Dorsolateral prefrontal cortex (tissue), 122 donors: ENCODE measurements at places on chromosomes 4 and X.

DNA sequence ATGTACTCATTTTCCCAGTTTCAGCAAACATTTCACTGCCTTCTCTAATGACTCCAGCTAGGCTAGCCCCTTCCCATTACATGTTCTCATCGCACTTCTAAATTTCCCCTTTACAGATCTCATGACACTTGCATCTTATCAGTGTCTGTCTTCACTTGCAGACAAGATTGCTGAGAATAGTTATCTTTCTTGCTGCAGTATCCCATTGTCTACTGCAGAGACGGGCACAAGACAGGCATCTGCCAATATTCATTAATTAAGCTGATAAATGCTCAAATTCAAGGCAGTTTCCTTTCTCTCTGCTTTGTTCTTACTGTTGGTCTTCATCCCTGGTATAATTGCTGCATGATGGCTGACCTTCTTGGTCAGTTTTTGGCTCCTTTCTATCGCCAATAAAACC, 175.9 kb downstream of the ANTXR2 start:
- no peak for DNase-seq

GRCh38 chrX:77640702-77641101, 145.3 kb downstream of the ATRX start:
- DNase-seq, result no peak

DNA sequence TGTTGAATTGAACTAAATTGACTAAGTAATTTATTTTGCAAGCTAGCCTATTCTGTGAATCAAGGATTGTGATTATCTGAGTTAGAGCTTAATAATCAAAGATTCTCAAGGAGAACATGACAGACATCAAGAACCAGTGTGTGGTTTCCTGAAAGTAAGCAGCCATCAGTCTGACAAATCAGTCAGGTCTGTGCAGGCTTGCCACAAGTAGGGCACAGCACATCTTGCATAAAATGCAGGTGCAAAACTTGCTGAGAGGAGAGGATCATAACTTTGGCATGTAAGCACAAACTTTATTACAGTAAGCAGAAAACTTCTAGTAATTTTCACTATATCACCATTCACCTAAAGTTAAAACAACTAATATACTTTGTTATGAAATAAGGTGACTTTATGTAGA, 22.5 kb downstream of the FAM241A start:
- no peak for DNase-seq

DNA sequence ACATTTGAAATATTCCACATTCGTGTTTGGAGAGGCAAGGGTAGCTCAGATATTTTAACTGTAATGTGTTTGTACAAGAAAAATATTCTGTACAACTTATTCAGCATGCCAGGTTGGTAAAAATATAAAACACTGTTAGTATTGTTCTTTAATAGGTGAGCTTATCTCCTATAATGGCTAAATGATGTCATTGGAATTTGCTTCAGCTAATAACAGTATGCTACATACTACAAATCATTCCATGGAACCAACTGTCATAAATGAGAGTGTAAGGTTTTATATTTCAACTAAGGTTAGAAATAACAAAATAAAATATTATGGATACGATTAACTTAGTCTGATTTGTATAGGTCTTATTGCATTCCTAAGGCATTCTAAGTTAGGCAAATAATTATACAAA, 206.6 kb downstream of the ADGRL3 start:
- DNase-seq, result no peak

- DNase-seq, result no peak
These were observed 52.8 kb upstream of the CLDN24 start for GRCh38 chr4:183374950-183375555.

- DNase-seq, result no peak
These were observed 67.9 kb downstream of the PKD2 start for GRCh38 chr4:88075336-88075735.

GRCh38 chrX:16797358-16797757, 11.1 kb downstream of the TXLNG start:
- no peak for DNase-seq

DNA sequence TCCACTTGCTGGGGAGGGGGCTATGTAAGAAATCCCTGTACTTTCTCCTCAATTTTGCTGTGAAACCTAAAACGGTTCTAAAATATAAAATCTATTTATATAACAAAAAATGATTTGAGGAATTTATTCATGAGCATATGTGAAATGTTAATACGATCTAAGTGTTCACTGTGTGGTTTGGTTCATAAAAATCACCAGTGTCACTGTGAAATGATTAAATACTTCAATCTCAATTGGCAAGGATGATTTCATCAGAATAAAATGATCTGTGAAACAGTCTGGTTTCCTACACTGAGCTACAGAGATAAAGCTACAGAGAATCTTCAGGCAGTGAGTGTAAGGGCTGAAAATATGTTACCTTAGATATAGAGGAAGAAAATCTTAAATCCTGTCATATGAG, 153.4 kb downstream of the GPM6A start:
- DNase-seq, result no peak

DNA sequence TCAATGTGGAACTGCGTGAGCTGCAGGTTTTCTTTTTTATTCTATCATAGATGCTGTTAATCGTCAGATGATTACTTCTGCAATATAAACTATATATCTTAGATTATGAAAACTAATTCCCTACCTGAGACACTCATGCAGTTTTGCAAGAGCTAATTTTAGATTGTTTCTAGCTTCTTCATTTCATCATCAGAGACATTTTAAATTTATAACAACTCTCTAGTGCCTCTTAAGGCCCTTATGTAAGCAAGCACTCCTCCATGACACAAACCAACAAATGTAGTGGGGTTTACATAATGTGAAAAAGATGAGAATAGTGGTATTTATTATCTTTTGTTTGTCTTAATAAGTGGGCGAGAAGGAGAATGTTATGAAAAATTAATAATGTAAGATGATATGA, 170.2 kb upstream of the ETNPPL start:
- DNase-seq, result no peak

DNA sequence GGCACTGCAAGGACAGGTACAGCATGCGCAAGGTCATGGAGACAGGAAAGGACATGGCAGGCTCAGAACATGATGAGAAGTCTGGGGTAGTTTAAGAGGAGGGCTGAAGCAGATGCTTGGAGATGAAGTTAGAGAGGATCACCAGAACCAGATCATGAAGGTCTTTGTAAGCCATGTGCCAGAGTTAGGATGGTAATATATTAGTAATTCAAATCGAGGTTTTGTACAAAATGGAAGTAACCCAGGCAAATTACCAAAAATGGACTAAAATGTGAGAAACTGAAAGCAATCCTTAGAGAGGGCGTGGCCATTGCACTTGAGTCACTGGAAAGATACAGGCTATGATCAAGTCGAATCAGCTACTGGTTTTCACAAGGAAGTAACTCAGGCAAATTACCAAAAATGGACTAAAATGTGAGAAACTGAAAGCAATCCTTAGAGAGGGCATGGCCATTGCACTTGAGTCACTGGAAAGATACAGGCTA, 13.5 kb downstream of the RXFP1 start:
- DNase-seq, result no peak

GRCh38 chr4:113761620-113762185, at the start of gene CAMK2D:
Gene CAMK2D (minus strand): TSS chr4:113761738. CDS start chr4:113761068, 670 bp downstream.
- peak; percentile 85 for DNase-seq

DNA sequence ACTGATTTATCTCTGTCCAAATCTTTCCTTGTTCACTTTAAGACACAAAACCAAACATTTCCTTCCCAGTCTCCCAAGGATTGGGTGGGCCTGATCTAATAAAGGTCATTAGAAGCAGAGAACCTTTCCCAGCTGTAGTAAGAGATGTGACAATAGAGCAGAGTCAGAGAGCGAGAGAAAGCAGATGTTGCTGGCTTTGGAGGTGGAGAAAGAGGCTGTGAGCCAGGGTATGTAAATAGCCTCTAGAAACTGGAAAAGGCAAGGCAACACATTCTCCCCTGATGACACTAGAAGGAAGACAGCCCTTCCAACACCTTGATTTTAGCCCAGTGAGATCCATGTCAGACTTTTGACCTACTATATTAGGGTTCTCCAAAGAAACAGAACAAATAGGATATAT, 337.5 kb upstream of the CASK start:
- DNase-seq, result no peak

DNA sequence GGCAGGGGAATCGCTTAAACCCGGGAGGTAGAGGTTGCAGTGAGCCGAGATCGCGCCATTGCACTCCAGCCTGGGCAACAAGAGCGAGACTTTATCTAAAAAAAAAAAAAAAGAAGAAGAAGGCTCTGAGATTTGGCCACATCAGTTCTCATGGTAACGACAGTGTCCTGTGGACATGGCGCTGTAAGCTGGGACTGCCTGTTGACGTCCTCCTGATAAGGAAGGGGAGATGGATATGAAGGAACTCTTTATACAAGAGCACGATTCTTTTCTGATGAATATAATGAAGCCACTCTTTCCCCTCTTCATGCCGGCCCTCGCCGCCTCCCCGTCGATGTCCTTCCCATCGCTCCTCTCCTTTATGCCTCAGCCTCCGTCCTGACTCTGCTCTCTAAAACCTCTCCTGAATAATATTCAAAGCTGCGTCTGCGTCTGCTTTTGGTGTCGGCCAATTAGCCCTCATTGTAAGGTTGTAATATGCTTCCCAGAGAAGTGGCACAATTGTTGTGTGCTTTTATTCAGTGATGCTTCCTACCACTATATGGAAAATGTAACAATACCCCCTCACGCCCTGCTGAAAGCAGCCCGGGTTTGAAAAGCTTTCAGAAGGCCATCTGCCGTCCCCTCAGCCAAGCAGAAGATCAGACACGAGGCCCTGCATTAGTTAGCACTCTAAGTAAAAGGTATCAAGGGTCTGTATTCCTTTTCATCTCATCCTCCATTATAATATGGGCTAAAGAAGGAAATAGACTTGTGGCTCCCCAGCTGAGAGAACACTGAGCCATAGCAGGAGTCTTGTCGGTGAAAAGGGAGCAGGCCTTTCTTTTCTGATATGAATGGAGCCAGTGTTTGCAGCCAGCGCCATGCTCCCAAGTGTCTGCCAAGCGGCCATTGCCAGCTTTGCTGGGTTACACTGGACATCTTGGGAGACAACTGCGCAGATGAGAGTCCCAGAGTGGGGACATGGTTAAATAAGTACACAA, 22.1 kb upstream of the SCOC start:
- peak; percentile 52 for DNase-seq

DNA sequence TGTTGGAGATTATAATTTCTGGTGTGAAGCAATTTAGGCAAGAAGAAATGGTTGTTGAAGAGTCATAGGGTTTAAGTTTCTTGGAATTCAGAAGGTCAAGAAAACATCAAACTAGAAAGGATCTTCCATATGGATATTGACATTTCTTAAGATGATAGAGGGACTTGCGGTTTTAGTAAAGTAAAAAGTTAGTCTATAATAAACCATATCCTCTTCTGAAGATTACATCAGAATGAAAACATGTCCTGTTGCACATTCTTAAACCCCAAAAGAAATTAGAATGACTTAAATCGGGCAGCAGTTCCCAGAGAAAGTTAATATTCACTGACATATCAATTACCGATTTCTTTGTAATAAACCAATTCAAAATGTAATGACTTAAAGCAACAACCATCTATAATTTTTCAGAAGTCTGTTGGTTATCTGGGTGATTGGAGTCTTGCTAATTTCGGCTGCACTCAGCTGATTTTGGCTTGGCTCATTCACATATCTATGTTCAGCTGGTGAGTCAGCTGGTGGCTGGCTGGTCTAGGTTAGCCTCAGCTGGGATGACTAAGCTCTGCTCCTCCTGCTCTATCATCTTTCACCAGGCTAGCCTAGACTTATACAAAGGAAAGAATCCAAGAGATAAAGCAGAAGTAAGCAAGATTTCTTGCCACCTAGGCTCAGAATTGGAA, 24.4 kb upstream of the DYNLT3 start:
- no peak for DNase-seq

GRCh38 chr4:176453079-176453478, 133.3 kb downstream of the SPCS3 start:
- no peak for DNase-seq

DNA sequence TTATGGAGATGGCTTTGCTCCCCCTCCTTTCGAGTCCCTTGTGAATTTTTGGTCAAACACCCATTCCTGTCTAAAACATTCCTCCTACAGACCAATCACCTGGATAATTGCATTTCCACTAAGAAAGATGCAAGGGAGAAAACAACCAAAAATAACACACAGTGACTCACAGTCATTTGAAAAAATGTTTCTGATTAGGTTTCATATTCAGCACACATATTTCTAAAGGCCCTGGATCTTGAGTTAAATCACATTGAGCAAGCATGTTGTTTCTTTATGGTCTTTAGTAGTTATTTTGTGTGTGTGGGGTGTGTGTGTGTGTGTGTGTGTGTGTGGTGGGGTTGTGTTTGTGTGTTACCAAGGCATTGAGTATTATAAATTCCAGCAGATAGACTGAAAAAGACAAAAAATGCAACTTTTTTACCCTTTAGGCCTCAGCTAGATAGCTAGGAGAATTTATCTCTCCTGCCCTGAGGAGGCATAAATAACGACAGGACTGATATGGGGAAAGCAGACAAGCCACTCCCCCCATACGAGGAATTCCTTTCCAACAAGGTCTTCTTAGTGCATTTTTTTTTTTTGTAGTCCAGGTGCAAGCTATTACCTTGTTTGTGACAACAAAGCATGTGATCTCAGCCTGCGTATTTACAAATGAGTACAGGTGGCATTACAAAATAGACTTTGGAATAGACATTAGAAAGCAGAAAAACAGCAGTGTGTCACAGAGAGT, 265.4 kb upstream of the ADGRL3 start:
- DNase-seq, result no peak

- no peak for DNase-seq
These were observed 656.0 kb upstream of the HS3ST1 start for GRCh38 chr4:12084690-12085089.

GRCh38 chr4:159455675-159456237, 352.9 kb downstream of the RAPGEF2 start:
- DNase-seq, result no peak

DNA sequence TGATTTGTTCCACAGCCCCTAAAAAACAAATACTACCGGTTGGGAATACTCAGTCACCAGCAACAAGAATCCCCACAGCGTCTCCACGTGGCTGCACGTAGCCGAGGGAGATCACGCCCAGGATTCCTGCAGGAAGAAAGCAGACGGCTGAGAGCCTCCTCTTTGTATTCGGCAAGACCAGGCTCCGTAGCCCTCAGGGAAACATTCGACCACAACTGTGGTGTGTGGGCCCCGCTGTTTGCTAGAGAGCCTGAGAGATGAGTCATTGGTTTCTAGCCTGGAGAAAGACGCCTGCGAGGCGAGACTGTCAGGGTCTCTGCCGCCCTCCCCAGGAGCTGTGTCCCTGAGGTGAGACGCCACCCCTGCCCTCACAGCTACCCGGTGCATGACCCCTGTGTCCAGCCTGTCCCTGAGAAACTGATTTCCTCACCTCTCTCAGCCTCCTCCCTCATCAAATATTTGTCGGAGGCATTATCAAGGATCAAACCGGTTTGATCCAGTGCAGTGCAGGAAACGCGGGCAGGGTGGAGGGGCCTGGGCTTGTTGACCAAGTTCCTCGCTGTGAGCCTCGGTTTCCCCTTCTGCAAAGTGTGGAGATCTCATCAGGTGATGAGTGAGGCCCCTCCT, 4.7 kb upstream of the S100P start:
- DNase-seq, result peak; percentile 37

- no peak for DNase-seq
These were observed 963.6 kb upstream of the DIAPH2 start for GRCh38 chrX:95721011-95721410.

GRCh38 chr4:73661646-73662119, 41.4 kb upstream of the RASSF6 start:
- DNase-seq, result no peak
